ENCODE measurements at places on chromosomes 6 and 20.
A peak's percentile ranks its signal among the peaks of the same experiment; 100 is the strongest.

DNA sequence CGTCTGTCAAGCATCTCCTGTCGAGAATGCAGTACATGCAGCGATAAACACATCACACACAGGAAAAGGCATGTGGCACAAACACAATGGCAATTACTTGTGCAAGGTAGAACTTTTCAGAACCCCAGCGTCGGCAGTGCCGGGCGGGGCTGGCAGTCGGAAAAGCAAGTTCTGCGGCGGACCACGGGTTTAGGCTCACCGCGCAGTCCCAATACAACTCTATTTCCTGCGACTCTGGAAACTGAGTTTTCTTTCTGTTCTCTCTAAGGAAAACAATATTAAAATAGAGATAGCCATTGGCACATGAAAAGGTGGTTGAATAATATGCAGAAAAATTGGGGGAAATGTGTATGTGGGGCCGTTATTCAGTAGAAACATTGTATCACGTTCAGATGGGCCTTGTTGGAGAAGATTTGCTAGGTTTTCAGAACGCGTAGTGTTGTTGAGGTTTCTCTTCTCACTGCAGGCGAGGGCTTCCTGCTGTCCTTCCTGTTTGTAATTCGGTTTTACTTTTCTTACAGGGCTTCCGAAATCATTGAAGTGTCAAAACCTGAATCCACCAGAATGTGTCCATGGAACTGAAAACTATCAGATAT lies 369.5 kb downstream of the THBS2 start:
- DNase-seq = no peak

DNA sequence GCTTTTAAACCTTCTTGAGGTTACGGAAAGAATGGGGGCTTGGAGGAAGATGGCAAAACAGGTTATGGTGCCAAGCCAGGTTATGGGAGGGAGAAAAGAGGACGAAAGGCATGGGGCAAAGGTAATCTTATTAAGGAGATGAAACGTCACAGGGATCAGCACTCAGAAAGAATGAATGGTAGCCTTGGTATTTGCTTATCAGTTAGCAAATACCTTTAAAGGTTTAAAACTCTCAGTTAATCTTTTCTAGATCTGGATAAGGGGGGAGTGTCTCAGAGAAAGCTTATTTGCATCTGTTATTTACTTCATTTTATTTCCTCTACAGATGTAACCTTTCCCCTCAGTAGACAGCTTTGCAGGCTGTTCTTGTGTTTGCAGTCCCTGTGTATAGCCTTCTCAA lies 55.5 kb upstream of the EEF1E1 start:
- DNase-seq = no peak

- DNase-seq = no peak
Observed at GRCh38 chr6:104638841-104639290, 220.9 kb downstream of the HACE1 start.

- no peak for DNase-seq
Observed at GRCh38 chr6:63887002-63887751, 251.6 kb downstream of the PHF3 start.

- DNase-seq = peak; percentile 78
Observed at GRCh38 chr6:89970609-89971337, 76.5 kb downstream of the GJA10 start.

Data from osteoblast (primary cell).